DMS79 treated with DMSO at 0.1 percent for 48 hours (cell line): ENCODE measurements at places on chromosomes 7 and 10.

DNA sequence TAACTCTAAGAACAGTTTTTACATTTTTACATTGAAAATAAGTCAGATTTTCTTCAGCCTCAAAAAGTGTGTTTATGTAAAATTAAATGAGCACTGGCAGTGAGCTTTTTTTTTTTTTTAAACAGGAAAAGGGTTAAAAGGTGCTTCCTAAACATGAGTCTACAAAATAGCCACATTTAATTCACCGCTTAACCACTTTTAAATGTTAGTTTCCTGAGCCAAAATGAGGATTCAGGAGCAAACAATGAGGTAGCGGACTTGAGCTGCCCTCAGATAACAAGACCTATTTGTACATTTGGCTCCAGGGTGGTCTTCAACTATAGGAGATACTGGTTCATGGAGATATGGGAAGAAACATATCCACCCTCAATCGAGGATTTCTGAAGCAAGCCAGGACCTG, 22.8 kb downstream of the AKR1C3 start:
- no peak for DNase-seq

DNA sequence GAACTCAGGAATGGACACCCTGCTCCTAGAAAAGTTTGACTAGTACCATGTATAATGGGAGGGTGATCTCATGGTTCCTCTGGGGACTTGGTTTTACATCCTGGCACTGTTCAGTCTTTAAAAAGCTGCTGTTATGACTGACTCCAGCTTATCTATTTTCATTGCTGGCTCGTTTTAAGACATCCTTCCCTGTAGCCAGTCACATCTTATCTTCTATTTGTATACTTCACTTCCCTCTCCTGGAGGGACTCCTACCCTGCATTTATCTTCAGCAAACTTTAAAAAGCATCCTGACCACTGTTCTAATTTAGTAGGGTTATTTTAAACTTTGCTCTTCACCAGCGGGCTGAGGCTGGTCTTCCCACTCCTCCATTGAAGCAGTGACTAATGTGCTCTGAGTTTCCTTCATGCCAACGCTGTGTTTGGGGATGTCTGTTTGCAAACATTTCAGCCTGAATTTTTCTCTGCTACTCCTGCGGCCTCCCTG, 72.9 kb upstream of the ARMC3 start:
- no peak for DNase-seq

- no peak for DNase-seq
Observed at GRCh38 chr10:122154545-122155366, 116.3 kb upstream of the BTBD16 start.

GRCh38 chr10:110609605-110610004, 34.5 kb upstream of the RBM20 start:
- peak; percentile 27 for DNase-seq

DNA sequence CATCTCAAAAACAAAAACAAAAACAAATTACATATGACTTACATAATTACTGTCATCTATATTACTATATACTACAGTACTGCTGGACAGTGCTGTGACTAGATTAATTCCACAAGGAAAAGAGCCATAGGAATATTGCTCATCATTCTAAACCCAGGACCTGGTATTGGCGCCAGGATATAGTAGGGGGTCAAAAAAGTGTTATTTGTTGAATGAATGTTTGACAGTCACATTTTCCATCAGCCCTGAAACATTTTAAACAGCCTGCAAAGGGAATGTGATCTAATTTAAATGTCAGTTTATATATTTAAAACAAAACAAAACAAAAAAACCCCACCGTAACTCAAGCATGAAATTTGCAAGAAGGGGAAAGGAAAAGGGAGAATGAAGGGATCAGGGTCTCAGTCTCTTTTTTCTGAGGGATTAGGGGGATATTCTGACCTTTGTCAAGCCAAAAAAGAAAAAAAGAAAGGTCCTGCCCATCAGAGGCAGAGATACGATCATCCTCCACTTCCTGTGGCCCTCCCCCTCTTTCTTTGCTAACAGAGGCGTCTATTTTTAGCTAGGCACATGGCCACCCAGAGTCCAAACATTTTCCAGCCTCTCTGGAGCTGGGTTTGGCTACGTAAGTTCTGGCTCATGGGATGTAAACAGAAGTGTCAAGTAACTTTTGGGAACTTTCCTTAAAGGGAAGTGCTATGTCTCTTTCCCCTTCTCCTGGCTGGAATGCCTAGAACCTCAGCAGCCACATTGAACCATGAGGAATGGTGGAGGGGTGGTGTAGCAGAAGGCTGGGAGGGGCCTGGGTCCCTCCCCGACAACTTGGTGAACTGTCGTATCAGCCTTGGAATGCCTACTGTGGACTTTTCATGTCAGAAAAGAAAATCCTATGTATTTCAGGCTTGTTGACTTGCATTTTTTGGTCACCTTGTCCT, 44.6 kb upstream of the DLG5 start:
- no peak for DNase-seq

GRCh38 chr7:157517782-157518513, 181.1 kb downstream of the DNAJB6 start:
- DNase-seq: no peak

DNA sequence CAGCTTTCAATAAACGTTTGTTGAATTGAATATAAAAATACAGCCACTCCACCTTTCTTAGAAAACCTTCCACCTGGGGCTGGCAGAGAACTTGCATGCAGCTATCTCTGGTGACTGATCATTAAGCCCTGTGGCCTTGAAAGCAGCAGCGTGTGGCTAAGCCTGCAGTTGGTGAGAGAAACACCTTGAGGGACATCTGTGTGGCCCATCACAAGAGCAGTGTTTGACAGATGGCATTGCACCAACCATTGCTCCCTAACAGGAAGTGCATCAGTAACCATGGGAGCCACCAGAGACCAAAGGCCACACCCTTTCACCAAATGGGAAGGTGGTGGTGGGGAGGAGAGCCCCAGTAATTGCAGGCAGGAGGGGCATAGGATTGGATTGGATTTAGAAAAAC, 22.4 kb downstream of the RHOBTB1 start:
- DNase-seq: no peak

GRCh38 chr7:83956104-83956503, 238.5 kb downstream of the SEMA3A start:
- DNase-seq: no peak

DNA sequence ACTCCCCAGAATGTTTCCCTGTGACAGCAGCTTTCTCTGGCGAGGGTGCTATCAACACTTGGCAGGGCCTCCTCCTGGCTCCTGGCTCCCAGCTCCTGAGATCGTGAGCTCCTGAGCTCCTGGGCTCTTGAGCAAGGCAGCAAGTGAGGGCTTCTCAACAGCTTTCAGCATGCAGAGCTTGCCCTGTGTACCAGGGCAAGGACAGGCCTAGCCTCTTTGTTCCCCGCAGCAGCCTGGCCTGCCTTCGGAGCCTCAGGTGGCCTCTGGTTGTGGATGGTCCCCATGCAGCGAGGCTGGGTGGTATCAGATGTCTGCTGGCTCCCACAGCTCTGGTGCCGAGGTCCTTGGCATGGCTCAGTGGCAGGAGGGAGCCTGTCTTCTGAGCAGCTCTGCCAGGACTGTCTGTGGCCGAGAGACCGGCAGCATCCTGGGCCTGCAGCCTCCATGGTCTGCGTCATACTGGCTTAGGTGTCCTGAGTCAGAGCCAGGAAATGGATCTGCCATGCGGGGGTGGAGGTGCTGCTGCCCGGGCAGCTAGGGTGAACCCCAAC, 44.2 kb downstream of the ZMIZ1 start:
- no peak for DNase-seq

GRCh38 chr7:69643708-69644445, 45.6 kb downstream of the AUTS2 start:
- no peak for DNase-seq

GRCh38 chr7:105723572-105723971, 142.3 kb upstream of the EFCAB10 start:
- peak; percentile 89 for DNase-seq

- DNase-seq: no peak
Observed at GRCh38 chr10:103679096-103679790, 176.1 kb downstream of the SH3PXD2A start.

GRCh38 chr10:75994357-75995040, 563.1 kb downstream of the LRMDA start:
- DNase-seq: no peak

DNA sequence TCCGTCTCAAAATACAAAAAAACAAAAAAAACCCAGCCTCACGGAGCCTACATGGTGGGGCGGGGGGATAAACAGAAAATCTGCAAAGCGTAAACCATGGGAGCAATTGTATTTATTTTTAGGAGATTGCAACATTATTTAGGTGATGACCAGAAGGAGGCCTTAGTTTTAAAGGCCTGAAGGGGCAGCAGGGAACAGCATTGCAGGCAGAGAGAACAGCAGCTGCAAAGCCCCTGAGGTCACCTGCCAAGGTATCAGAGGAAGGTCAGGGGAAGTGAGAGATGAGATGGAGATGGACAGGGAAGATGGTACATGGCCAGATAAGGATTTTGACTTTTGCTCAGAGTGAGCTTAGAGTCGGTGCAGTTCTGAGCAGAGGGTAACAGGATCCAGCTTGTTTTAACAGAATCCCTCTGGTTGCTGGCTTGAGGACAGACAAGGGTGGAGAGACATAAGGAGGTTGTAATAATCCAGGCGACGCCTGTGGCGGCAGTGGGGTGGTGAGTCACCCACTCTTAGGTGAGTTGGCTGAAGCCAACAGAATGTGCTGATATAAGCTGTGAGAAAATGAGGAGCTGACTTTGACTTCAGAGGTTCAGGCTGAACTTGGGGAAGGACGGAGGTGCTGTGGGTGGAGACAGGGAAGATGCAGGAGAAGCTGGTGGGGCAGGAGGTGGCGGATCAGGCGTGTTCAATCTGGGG, 82.3 kb upstream of the GTF2I start:
- no peak for DNase-seq

GRCh38 chr10:2202401-2202800, 465.1 kb upstream of the ADARB2 start:
- DNase-seq: no peak

DNA sequence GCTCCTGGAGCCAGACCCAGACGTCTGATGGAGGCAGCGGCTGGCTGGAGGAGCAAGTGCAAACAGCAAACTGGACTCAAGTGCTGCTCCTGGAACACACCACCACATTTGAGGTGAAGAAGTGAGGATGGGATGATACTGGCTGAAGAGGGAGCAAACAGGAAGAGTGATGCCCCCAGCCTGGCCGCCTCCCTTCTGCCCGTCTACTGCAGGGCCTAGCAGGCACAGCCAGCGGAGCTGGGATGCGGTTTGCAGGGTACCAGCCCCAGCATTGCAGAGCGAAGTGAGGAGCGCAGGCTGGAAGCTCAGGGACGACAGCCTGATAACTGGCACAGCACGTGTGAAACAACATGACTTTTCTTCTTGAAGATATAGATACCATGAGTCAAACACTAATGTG, 111.8 kb upstream of the ZNF32 start:
- DNase-seq: no peak

DNA sequence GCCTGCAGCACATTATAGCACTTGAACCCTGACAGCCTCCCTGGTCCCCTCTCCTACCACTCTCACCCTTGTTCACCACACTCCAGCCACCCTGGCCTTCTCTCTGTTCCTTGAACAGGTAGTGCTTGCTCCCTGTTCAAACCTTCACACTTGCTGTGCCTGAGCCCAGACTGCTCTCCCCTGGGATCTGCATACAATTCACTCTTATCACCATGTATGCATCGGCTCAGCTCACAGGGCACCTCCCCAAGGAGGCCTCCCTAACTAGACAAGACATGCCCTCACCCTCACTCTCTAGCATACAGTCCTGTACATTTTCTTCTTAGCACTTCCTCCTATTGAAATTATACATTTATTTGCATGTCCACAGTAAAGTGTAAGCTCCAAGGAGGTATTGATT, 59.3 kb downstream of the FAM13C start:
- DNase-seq: no peak

- DNase-seq: no peak
Observed at GRCh38 chr7:158827411-158828132, 1.7 kb downstream of the ESYT2 start.

DNA sequence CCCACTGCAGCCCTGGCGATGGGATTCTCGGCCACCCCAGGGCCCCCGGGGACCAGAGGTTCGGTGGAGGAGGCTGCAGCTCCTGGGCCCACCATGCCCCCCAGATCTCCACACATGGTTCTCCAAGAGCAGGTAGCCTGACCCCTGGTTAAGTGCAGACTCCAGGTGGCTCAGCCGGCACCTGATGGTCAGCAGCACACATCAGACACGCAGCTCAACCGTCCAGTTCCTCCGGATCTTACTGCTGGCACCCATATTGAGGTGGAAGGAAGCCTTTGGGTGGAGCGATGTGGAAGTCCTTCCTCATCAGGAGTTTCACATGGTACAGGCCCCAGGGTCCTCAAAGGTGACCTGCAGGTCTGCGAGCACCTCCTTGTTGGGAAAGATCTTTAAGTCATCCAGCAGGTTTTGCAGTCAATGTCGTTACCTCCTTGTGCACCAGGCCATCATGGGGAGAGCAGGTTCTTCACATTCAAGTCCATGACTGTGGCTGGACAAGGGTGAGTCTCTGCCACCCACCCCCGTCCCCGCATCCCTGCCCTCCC, 74.2 kb upstream of the EEPD1 start:
- no peak for DNase-seq

DNA sequence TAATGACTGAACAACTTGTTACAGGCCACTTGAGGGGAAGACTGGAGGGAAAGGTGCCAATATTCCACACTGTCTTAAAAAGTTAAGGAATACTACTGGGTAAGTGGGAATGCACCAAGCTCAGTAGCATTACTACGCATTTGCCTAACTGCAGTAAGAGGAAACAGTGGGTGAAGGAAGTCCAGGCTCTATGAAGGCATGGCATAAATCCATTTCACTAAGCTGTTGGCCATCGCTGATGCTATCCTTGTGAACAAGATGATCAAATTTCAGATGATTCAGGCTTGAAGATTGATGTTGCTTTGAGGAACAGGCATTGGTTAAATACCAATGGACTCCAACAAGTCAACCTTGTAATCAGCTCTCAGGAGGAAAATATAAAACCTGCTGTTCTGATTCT, 44.2 kb upstream of the TES start:
- DNase-seq: no peak

DNA sequence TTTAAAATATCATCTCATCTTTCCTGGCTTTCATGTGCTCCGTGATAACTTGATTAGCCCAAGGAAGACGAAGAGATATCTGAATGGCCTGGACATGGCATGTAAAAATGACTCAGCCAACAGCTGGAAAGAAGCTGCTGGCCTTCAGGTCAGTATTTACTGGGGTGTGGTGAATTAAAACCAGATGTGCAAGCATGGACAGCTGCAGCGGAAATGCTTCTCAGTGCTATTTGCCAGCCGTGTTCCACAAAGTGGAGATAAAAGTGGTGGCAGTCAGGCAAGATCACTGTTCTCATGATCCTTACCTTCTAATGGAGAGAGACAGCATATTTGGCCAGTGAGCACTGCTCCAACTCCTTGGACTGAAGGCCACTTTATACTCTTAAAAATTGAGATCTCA, 203.1 kb upstream of the VSTM2A start:
- DNase-seq: no peak

DNA sequence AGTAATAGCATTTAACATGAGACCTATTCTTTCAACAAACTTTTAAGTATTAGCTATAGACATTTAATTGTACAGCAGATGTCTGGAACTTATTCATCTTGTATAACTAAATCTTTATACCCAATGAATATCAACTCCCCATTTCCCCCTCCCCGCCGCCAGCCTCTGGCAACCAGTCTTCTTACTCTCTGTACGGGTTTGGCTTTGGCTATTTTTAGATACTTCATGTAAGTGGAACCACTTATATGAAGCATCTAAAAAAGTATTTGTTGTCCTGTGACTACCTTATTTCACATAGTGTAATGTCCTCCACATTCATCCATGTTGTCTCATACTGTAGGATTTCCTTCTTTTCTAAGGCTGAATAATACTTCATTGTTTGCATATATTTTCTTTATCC, 60.8 kb downstream of the RAB18 start:
- DNase-seq: no peak

- no peak for DNase-seq
Observed at GRCh38 chr7:149723795-149724495, 49.4 kb downstream of the ZNF467 start.

- DNase-seq: no peak
Observed at GRCh38 chr7:137916564-137916963, 69.8 kb upstream of the DGKI start.
